Fibroblast of skin of scalp (primary cell): ENCODE measurements at places on chromosomes 12 and 14.

DNA sequence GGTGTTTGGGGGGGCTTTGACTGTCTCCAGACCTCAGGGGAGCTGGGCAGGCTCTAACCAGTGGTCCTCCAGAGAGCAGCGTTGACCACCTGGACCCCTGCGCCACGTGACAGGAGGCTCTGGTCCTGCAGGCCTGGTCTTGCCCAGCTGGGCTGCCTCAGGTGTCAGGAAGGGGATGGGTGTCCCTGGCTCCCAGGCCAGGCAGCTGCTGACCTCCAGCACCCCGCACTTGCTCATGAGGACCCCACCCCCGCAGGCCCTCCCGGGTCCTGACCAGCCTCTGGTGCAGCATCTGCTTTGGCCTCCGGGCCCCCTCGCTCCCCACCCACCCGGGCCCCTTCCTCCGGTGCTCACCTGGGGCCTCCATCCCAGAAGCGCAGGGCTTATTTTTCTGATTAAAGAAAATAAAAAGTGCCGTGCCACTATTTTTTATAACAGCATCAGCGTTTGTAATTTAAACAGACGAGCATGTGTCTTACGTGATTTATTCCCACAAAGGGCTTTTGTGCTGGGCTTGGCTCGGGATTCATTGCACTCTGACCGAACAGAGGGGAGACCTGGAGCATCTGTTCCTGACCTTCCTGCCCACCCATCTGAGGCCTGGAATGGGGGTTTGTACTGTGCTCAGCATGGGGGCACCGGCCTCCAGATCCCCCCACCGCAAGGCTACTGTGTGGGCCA, 21.7 kb downstream of the FBRSL1 start:
- no peak for DNase-seq

- no peak for DNase-seq
Observed at GRCh38 chr12:111409403-111409779, 3.7 kb downstream of the SH2B3 start.

DNA sequence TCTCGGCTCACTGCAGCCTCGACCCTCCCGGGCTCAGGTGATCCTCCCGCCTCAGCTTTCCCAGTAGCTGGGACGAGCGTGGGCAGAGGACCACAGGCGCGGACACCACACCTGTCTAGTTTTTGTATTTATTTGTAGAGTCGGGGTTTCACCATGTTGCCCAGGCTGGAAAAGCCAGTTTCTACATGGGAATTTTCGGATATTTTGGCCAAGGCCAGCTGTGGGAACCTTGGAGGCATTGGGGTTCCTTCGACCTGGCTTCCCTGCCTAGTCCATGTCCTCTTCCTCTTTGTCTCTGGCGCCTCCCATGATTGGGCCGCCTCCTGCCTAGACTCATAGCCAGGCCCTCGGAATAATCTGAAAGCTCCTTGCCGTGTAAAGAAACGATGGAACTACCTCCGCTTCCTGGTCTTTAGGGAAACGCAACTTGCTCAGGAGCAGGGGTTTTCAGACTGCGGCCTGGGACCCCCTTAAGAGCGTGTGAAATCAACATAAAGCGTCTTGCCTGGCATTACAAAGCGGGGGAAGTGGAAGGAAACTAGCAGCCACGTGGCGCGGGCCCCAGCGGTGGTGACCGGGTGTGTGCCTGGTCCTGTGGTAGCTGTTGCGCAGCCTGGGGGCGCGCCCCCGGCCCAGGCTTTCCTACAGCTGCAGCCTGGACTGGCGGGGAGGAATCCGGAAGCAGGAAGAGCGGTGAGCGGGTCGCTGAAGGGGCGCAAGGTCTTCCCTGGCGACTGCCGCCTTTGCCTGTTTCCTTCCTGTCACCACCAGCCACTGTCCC, 1.4 kb upstream of the HSP90AA1 start:
- DNase-seq = peak; percentile 35

DNA sequence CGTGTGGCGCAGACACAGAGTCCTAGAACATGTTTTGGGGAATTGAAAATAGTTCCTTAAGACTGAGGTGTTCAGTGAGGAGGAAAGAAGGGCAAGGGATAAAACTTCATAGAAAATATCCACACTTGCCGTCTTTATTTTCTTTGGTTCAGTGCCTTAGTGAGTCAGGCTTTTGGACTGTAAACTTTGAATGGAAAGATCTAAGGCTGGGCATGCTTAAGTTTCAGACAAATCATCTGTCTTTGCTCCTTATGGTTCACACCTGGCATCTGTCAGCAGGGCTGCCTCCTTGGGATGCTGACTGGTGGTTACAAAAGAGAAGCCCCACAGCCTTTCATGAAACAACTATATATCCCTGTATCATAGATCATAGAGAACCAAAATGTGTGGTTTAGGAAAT, 136.3 kb upstream of the PRICKLE1 start:
- DNase-seq = peak; percentile 72

GRCh38 chr12:19140381-19141236, 11.1 kb downstream of the PLEKHA5 start:
- DNase-seq = peak; percentile 9

DNA sequence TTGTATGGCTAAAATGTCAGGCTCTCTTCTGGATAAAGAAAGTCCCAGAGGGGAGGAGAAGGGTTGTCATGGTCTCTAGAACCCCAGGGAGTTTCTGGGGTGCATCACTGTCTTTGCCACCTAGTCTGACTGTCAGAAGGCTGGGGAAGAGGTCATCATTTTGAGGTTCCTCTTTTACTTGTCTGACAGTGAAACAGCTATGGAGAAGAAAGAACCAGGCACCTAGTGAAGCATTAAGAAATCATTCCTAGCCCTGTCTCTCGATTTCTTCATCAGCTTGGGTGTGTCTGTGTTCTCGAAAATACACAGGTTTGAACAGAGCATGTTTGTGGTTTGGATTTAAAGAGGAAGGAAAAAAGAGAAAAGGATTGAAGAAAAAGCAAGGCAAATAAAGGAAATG, 158.7 kb upstream of the LRIG3 start:
- no peak for DNase-seq

DNA sequence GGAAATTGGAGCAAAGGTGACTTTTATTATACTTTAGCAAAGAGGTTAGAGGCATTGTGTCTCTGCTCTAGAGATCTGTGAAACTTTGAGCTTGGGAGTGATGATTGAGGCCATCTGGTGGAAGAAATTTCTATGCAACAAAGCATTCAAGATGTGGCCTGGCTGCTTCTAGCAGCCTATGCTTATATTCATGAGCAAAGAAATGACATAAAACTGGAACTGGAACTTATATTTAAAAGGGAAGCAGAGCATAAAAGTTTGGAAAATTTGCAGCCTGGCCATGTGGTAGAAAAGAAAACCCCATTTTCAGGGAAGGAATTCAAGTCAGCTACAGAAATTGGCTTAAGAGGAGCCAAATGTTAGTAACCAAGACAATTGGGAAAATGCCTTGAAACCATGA, 70.4 kb downstream of the SDR9C7 start:
- DNase-seq = no peak

DNA sequence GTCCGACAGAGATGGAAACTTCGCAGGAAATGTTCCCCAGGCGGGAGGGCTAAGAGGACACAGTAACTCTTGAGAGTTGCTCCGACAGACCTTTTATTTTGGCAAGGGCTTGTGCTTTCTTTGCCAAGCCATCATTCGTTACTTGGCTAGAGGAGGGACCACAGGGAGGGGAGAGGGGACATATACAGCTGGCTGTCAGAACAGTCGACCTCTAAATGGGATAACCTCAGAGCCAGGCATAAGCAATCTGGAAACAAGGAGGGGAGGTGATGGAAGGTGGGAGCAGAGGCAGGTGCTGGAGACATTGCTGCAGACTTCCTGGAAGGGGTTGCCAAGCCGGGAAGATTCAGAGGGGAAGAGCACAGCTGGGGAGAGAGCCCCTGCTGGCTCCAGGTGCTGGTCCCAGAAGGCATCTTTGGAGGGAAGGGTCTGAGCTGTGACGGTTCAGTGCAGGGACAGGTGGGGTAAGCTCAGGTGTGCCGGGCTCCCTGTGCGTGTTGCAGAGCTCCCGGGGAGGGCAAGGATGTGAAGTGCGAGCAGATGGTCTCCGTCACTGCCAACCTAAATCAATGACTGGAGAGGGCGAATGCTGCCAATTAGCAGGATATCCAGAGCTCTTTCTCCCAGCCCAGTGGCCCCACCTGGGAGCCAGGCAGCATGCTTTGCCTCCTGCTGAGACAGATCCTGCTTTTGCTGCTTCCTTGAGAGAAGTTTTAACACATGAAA, 50.1 kb downstream of the CHST11 start:
- no peak for DNase-seq

- DNase-seq = no peak
Observed at GRCh38 chr12:98656289-98657101, 11.4 kb downstream of the APAF1 start.

GRCh38 chr14:96363751-96364336, 518 bp downstream of the GSKIP start:
- peak; percentile 26 for DNase-seq

DNA sequence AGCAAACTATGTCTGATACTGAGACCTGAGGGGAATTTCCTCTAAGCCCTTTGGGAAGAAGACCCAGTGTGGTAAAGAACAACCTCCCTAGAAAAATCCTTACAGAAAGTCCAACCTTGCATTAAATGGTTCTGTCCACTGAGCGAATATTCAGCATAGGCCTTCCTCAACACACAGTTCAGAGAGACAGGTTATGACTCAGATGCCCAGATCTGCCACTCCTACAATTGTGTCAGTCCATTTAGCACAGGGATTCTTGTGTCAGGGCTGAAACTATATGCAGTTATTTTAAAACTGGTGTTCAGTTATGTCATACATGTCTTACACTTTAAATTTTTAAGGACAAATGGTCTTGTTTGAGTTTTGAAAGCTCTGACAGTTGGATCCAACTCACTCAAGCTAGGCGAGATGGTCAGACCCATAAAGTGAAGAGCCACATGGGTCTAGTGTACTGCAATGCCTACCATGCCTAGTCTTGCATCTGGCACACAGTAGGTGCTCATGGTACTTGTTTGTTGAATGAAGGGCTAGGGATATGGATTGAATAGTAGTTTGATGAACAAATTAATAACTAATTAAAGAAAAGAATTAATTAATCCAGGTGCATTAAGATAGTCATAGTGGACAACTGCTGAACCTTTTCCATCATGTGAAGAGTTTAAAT, 207.5 kb upstream of the PWP1 start:
- no peak for DNase-seq

DNA sequence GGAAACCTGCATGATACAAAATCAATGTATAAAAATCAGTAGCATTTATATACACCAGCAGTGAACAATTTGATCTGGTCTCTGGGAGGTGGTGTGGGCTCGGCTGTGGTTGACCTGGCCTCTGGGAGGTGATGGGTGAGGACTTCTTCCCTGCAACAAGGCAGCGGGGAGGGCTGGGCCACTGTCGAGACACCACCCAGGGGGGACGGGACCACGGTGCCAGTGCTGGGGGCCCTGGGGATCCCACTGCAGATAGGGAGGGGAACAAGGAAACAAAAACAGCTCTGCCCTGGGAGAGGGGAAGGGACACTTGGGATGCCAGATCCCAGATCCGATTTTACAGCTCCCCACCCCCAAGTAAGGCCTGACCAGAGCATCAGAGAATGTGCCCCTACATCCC, 189.6 kb upstream of the SFSWAP start:
- DNase-seq = no peak

GRCh38 chr12:66716522-66716921, 37.6 kb upstream of the GRIP1 start:
- DNase-seq = no peak

- peak; percentile 89 for DNase-seq
Observed at GRCh38 chr12:14256555-14257169, 108.8 kb upstream of the ATF7IP start.

DNA sequence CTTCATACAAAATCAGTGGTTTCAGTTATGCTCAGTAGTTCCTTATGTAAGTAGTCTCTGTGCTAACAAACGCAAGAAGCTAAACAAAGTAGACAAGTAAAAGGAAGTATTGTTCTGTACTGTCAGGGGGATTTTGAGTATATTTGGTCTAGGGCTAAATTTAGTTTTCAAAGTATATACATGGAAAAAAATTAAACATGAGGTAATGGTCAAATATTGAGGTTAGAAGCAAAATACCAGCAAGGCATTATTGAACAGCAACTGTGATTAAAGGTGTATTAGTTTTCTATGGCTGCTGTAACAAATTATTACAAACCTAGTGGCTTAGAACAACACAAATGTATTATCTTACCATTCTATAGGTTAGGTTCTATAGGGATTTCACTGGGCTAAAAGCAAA, 18.8 kb downstream of the GNG2 start:
- no peak for DNase-seq

DNA sequence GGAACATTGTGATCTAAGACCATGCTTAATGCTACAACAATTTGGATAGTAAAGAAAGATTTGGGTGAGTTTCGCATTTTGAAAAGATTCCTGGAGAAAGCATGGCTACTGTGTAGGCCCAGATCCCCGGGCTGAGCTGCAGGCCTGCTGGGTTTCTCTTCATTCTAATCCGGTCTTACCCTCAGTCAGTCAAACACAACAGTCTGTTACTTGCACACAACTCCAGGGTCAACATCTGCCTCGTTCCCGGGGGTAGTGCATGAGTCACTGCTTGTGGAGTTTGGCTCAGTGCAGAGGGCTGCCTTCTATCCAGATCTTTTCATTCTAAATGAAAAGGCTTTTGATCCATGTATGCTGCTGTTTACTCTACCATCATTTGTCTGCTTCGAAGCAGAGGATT, 60.4 kb upstream of the SEL1L start:
- peak; percentile 13 for DNase-seq

GRCh38 chr12:58104351-58104755, 163.0 kb downstream of the ATP23 start:
- no peak for DNase-seq

- DNase-seq = no peak
Observed at GRCh38 chr14:32330351-32331111, 1.4 kb downstream of the AKAP6 start.

DNA sequence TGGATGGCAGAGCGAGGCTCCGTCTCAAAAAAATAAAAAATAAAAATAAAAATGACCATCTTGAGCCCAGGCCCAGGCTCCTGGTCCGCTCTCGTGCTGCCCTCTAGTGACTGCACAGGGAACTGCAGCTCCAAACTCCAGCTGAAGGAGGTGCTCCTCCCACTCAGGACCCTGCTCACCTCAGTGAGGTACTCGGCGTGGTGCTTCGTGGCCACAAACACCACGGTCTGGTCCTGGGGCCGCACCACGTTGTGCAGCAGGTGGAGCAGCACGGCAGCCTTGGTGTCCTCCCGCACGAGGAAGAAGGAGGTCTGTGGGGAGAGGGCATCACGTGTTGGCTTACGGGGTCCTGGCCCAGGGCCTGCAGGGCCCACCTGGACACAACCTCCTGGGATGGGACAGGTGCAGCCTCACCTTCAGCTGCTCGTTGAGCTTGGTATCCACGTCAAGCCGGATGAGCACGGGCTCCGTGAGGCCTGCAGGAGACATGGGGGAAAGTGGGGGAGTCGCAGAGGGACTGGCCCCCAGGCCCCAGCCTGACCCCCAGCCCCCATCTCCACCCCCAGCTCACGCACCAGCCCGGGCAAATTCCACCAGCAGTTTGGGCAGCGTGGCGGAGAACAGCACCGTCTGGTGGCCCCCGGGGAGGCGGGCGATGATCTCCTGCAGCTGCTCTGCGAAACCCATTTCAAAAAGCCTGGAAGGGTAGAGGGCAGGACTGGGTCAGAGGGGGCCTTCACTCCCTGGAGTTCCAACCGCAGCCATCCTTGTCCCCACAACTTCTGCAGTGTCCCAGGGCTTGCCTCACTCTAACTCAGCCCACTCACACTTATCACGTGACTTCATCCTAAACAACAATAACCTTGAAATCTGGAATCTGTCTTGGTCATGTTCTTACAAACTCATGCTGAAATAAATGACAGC, 10.6 kb downstream of the DDX54 start:
- peak; percentile 54 for DNase-seq

GRCh38 chr12:109098183-109098604, 797 bp downstream of the UNG start:
- DNase-seq = peak; percentile 61
